ENCODE measurements at places on chromosomes 1 and 21. TPM values are rescaled to one million over a fixed set of nuclear protein-coding genes. Genes with fewer than 3 reads are reported as not detected.

SGIP1 gene
- 2.5 TPM for total RNA-seq

- no peak for DNase-seq
These were observed 374.8 kb downstream of the BRINP3 start for GRCh38 chr1:190102757-190103326.

ILF2 gene
- total RNA-seq = 50.7 TPM

DIP2A gene
- 9.6 TPM for total RNA-seq

DNA sequence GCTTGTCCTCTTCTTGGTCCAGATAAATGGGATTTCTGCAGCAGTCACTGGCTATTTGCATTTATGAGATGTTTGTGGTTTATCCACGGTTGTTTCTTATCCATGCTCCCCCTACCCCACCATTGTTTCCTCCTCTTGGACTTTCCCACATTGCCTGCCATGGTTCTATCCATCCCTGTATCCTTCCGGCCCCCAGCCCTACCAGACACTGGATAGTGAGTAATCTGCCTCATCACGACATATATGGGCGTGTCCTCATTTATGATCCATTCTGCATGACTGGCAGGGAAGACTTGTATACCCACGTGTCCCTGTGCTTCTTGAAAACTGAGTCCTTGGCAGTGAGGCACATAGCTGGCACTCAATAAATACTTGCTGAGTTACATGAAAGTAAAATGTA is 40.1 kb downstream of the CACNA1S start:
- DNase-seq = no peak

FOXJ3 gene
- 16.8 TPM for total RNA-seq

Measured in liver (tissue), 10 donors.